Activated naive CD4-positive, alpha-beta T cell treated with anti-CD3 and anti-CD28 coated beads for 36 hours (primary cell): ENCODE measurements at places on chromosomes 3 and 15. TPM values are rescaled to one million over a fixed set of nuclear protein-coding genes. Genes with fewer than 3 reads are reported as not detected.

DNA sequence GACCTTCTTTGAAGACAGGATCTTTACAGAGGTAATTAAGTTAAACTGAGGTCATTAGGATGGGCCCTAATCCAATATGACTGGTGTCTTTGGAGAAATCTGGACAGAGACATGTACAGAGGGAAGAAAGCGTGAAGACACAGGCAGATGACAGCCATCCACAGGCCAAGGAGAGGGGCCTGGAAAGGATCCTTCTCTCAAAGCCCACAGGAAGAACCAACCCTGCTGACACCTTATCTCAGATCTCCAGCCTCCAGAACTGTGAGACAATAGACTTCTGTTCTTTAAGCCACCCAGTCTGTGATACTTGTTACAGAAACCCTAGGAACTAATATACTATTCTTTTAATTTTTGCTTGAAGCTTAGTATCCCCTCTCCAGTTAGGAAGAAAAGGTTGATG, 74.2 kb downstream of the WDR76 start:
- no peaks in the 10 kb centered on the region for H3K27me3 ChIP-seq
- no peaks in the 10 kb centered on the region for H3K36me3 ChIP-seq
- no peak overlapping the region for H3K27ac ChIP-seq
- no peak for DNase-seq
- peaks cover 3% of the 10 kb centered on the region for H3K4me1 ChIP-seq

Gene CD276
- total RNA-seq: 1.3 TPM

Gene FGD5
- total RNA-seq: not detected

DNA sequence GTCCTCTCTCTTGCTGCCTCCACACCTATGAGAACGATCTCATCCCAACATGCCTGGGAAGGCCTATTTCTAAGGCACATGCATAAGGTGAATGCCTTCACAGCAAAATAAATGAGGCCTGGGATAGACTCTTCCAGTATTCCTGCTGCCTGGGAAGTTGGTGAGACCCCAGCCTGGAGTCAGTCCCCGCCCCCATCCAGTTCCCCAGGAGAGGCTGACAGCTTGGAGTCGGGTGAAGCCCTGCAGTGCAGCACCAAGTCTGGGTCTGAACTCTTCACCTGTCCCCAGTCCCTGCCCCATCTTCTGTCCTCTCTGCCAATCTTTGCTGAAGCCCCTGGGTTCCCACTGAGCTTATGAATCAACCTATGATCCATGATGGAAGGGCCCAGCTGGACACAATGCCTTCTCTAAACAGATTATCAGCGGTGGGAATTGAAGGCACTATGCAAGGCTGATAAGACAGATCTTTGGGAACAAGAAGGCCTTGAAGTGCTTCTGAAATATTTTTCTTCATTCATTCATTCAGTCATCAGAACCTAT, 10.2 kb upstream of the APBA2 start:
- no peaks in the 10 kb centered on the region for H3K36me3 ChIP-seq
- H3K4me3 ChIP-seq: no peak overlapping the region
- H3K27me3 ChIP-seq: no peaks in the 10 kb centered on the region
- DNase-seq: no peak

- no peak overlapping the region for H3K4me3 ChIP-seq
- H3K27ac ChIP-seq: no peak overlapping the region
- peaks cover 16% of the 10 kb centered on the region for H3K27me3 ChIP-seq
- DNase-seq: no peak
Measured at GRCh38 chr15:69515926-69516325, 63.3 kb downstream of the RPLP1 start.

GRCh38 chr3:35223632-35224394, 415.5 kb upstream of the ARPP21 start:
- H3K27ac ChIP-seq: no peak overlapping the region
- no peak for DNase-seq
- no peaks in the 10 kb centered on the region for H3K36me3 ChIP-seq
- no peaks in the 10 kb centered on the region for H3K27me3 ChIP-seq
- H3K4me3 ChIP-seq: no peak overlapping the region
- H3K4me1 ChIP-seq: no peaks in the 10 kb centered on the region

- no peaks in the 10 kb centered on the region for H3K4me1 ChIP-seq
- H3K27me3 ChIP-seq: no peaks in the 10 kb centered on the region
- no peak overlapping the region for H3K4me3 ChIP-seq
- DNase-seq: no peak
- no peak overlapping the region for H3K27ac ChIP-seq
Measured at GRCh38 chr15:82742134-82742533, 32.5 kb upstream of the AP3B2 start.

DNA sequence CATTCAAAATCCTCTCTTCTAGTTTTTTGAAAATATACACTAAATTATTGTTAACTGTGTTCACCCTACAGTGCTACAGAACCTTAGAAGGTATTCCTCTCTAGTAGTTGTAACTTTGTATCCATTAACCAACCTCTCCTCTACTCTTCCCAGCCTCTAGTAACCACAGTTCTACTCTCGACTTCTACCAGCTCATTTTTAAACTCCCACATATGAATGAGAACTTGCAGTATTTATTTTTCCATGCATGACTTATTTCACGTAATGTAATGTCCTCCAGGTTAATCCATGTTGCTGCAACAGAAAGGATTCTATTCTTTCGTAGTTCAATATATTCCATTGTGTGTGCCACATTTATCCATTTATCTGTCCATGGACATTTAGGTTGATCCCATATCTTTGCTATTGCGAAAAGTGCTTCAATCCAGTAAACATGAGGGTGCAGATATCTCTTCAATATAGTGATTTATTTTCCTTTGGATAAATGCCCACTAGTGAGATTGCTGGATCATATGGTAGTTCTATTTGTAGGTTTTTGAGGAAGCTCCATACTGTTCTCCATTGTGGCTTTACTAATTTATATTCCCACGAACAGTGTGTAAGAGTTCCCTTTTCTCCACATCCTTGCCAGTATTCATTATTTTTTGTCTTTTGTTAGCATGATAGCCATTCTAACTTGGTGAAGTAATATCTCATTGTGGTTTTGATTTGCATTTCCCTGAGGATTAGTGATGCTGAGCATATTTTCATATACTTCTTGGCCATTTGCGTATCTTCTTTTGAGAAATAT, 113.7 kb upstream of the SMAD3 start:
- no peak overlapping the region for H3K27ac ChIP-seq
- no peaks in the 10 kb centered on the region for H3K36me3 ChIP-seq
- DNase-seq: no peak
- peaks cover 2% of the 10 kb centered on the region for H3K4me1 ChIP-seq

DNA sequence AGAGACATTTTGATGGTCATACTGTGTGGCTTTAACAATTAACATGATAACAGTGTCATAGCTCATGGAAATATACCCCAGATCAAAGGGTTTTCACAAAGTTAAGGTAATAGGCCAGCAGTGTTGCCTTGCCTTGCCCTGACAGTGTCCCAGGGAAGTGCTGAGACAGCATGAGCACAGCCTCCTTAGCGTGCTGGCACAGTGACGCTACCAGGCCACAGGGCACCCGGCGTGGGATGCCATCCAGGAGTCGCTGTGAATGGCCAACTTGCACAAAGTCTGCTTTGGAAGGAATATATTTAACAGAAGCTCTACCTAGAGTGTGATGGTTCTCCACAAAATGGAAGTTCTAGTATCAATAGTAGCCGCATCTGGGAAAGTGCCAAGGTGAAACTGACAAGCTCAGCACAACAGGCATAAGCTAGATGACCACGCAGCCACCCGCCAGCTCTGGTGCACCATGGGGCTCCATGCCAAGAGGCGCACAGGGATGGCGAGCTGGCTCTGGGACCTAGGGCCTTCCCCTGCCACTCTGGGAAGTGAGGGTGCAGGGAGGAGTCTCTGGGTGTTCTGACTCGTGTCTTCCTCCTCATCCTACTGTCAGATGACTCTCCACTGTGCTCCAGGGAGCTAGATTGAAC, 86.2 kb downstream of the GABRB3 start:
- no peak for DNase-seq
- H3K4me3 ChIP-seq: no peak overlapping the region
- H3K36me3 ChIP-seq: no peaks in the 10 kb centered on the region
- no peaks in the 10 kb centered on the region for H3K4me1 ChIP-seq
- H3K27me3 ChIP-seq: no peaks in the 10 kb centered on the region
